ENCODE measurements at places on chromosomes 5 and 9.
A peak's percentile ranks its signal among the peaks of the same experiment; 100 is the strongest.

GRCh38 chr9:14107495-14107894, 206.4 kb downstream of the NFIB start:
- DNase-seq, result no peak

DNA sequence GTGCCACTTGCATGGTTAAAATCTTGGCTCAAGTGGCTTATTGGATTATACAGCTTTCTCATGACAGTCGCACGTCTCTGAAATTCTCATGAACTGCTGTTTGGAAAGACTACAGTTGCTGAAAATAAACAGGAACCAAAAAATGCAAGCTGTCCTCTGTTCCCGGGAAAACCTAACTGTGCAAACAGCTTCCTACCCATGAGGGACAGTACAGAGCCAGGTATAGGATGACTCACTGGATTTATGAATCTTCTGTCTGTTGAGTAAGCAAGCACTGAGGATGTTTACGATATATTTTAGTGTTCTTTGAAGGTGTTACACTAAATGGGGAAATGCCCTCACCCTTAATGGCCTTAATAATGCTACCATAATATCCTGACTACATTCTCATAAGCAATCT, 380.3 kb upstream of the TNC start:
- DNase-seq, result no peak

DNA sequence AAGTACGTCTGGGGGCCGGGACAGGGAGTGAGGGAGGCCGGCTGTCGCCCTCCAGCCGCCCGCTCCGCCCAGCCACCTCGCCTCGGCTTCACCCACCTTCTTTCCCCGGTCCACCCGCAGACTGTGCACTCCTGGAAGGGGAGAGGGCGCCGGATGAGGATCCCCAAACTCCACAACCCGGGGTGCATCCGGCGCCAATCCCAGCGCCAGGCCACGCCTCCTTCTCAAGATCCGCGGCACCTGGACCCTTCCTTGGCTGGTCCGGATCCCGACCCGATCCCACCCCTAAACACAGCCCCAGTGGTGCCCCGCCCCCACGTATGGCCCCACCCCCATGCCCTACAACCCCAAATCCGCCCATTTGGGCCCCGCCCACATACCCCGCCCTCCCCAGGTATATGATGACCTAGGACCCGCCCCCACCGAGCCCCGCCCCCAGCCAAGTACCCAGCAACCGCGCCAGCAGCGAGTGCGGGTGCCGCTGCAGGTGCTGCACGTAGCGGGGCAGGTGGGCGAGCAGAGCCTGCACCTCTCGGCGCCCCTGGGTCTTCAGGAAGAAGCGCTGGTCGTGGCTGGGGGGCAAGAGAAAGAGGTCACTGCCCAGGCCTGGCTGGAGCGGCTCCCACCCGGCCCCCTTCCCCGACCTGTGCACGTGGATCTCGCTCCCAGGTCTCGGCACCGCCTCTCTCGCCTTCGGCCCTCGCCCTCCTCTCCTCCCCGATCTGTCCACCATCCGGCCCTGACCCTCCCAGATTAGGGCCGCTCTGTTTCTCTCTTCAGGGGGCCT, 3.2 kb downstream of the PIP5KL1 start:
- peak; percentile 59 for DNase-seq

GRCh38 chr9:118984607-118985006, 384.6 kb downstream of the BRINP1 start:
- no peak for DNase-seq

DNA sequence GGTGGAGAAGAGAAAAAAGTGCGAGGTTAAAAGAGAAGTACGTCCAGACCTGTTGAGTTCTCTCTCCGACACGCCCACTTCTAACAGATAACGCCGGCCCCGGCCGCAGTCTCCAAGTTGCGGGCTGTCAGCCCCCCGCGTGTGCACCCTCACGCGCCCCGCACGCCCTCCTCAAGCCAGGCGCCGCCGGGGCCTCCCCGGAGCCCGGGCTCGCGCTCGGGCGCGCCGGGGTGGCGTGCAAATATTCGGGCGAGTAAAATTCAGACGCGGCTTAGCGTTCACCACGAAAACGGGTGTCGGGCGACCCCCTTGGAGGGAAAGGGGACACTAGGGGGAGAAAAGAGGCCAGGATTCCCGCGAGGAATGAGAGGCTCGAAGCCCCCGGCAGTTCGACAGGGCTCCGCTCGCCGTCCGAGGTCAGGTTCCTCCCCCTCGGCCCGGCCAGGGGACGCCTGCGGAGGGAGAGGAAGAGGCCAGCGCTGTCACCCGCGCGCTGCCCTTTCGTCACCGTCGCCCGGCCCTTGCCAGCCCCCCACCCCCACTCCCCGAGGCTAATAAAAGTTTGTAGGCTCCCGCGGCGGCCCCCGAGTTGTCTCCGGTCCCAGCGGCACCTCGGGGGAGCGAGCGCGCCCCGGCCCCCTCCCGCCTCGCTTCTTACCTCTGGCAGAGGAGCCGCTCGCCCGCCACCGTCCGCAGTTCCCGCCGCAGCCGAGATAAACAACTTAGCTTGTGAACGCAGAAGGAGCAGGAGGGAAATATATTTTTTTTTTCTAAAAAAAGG, 743 bp downstream of the NR3C1 start:
- peak; percentile 39 for DNase-seq

DNA sequence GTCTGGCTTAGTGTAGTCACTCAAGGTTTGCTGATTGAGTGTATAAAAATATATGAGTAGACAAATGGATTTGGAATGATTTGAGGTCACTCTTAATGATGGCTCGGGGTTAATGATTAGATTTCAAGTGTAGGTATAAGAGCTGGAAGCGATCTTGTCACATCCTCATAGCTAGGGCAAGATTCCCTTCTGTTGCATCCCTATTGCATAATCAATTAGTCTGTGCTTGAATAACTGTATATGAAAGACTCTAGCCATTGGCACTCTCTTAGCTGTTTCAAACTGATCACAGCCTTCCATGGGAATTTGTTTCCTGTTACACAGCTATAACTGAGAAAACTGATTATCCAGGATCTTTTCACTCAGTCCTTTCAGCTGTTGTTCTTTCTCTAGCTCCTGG, 811.6 kb downstream of the TLE4 start:
- no peak for DNase-seq

DNA sequence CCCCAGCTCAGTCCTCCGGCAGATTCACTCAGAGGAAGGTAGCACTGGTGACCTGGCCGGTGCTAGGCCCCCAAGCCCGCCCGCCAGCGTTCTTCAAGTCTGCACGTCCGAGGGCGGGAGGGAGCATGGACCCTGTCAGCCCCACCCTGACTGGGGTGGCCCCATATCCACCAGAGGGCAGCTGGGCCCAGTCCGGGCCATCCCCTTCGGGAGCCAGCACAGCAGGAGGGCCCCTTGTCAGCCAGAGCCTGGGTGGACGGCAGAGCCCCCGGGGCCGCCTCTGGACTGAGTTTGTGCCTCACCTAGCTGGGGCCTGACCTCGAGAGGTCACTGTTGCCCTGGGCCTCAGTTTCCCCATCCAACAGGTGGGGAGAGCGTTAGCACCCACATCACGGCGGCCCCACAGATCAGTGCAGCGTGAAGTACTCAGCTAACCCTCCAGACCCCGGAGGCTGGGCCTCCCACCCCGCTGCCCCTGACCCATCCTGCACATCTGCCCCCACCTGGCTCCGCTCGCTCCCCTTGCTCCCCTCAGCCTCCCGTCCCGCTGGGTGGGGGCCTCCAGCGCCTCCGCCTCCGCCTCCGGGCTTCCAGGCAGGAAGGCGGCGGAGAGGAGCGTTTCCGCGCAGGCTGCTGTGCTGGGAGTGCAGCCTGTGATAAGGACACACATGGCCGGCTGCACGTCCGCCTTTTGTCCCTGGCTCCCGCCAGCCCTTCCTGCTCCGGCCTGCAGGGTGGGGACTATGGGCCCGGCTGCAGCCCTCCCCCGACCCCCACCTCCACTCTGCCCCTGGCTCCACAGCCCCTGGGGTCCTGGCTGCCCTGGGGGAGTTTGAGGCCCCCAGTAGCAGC, 16.6 kb upstream of the EGFL7 start:
- no peak for DNase-seq

GRCh38 chr5:38373743-38374142, 115.4 kb downstream of the EGFLAM start:
- no peak for DNase-seq

DNA sequence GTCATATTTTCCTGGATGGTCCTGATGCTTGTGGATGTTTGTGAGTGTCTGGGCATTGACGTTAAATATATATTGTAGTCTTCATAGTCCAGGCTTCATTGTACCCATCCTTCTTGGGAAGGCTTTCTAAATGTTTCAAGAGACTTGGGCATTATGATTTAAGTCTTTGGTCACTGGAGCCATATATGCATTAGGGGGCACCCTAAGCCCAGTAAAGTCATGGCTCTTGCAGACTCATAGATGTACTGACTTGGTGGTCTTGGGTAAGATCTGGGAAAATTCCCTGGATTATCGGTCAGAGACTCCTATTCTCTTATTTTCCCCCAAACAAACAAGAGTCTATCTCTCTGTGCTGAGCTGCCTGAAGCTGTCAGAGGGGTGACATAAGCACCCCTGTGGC, 271.1 kb downstream of the TRIM36 start:
- DNase-seq, result no peak

GRCh38 chr5:50667653-50668595, 1.5 kb downstream of the PARP8 start:
- DNase-seq, result peak; percentile 79

- DNase-seq, result no peak
Measured at GRCh38 chr5:52788505-52788821, 747 bp downstream of the ITGA1 start.

- DNase-seq, result no peak
Measured at GRCh38 chr5:142484821-142485387, 160.1 kb upstream of the SPRY4 start.

DNA sequence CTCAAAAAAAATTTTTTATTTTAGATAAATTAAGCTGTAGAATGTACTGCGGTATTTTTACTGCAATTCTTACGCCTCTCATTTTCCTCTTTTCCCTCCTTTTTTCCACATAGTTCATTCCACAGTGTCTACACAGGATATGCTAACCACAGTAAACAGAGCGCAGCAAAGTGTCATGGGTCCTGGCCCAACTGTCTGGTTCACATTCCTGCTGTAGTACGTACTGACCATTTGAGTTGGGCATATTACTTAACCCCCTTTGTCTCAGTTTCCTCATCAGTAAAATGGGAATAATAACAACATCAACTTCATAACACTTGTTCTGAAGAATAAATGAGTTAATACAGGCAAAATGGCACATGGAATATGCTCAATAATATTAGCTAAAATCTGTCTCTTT, 41.6 kb downstream of the SLC44A1 start:
- no peak for DNase-seq
